Stimulated activated CD4-positive, alpha-beta T cell treated with anti-CD3 and anti-CD28 coated beads, Interleukin-1b, Interleukin-23, amount 100 ng/mL, for 1 hour (primary cell): ENCODE measurements at places on chromosomes 7 and 10.

GRCh38 chr10:103896225-103896624 lies 21.8 kb downstream of the STN1 start:
- DNase-seq = no peak

- no peak for DNase-seq
Observed at GRCh38 chr10:47452495-47453140, 31.3 kb downstream of the ANXA8 start.

- no peak for DNase-seq
Observed at GRCh38 chr7:151366880-151367222, 25.2 kb downstream of the NUB1 start.

DNA sequence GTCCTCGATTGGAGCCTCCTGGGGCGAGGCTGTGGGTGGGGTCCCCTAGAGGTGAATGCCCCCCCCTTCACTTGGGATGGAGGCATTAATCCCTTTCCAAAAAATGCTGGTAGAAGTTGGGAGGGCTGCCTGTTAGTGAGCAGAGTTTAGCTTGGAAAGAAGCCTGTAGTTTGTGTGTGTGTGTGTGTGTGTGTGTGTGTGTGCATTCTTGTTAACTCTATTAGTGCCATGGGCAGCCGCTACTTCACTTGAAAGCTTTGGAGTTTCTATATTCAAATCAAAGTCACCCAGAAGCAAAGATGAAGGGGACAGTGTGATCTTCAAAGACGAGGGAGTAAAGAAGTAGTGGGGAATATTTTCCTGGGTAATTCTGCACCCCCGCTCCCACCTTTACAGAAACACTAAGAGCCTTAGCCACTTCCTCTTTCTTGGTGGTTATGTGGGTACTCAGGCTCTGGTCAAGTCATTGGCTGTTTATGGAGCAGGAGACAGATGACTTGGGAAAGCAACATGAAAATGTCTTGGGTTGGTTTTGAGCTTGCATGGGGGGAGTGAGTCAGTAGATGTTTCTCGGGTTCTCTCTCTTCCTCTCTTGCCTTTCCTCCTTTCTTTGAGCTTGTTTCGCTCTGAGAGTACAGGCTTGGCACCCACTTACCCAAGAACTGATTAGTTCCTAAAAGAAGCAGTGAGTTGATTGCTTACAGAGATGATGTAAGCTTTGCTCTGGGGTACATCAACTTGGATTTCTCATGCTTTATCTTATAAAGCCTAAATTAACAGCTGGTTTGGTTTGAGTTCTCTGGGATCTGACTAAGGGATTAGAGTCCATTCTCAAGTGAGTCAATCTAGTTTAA lies 35.9 kb downstream of the TCF7L2 start:
- DNase-seq = no peak

DNA sequence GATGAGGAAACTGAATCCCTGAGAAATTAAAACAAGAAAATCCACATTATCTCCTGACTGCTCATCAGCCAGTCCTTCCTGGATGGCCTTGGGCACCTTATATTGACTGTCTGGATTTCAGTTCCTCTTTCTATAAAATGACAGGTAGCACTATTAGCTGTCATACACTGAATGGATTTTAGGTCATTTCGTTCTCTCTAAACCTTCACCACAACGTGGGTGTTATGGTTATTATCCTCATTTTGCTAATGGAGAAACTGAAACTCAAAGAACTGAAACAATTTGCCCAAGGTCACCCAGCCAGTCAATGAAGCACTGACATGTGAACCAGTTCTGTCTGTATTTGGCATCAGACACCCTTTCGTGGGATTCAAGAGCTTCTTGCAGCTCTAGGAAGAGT lies 193.8 kb downstream of the CYP26A1 start:
- DNase-seq = no peak

DNA sequence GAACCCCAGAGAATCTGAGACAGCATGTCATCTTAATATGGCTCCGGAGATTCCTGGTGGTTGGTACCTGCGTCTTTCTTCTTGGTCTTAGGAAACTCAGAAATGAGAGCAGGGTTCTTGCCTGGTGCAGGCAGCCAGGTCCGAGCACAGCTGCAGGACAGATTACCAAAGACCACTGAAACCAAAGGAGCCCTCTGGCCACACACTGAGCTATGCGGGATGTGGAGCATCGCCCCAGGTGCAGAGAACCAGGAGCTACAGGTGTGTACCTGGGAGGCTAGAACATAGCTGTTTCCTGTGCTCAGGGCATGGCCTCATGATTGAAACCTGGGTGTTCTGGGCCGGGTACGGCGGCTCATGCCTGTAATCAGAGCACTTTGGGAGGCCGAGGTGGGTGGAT lies 635.4 kb downstream of the CALN1 start:
- no peak for DNase-seq

- no peak for DNase-seq
Observed at GRCh38 chr7:37901236-37901827, 15.3 kb downstream of the SFRP4 start.

DNA sequence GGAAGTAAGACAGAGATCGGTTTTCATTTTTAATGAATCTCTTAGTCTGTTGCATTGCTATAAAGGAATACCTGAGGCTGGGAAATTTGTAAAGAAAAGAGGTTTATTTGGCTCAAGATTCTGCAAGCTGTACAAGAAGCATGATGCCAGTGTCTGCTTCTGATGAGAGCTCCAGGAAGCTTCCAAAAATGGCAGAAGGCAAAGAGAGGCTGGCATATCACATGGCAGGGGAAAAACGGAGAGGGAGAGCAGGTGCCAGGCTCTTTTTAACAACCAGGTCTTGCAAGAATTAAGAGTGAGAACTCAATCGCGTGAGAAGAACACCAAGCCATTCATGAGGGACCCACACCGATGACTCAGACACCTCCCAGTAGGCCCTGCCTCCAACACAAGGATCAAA lies 125.0 kb upstream of the THSD7A start:
- DNase-seq = no peak

DNA sequence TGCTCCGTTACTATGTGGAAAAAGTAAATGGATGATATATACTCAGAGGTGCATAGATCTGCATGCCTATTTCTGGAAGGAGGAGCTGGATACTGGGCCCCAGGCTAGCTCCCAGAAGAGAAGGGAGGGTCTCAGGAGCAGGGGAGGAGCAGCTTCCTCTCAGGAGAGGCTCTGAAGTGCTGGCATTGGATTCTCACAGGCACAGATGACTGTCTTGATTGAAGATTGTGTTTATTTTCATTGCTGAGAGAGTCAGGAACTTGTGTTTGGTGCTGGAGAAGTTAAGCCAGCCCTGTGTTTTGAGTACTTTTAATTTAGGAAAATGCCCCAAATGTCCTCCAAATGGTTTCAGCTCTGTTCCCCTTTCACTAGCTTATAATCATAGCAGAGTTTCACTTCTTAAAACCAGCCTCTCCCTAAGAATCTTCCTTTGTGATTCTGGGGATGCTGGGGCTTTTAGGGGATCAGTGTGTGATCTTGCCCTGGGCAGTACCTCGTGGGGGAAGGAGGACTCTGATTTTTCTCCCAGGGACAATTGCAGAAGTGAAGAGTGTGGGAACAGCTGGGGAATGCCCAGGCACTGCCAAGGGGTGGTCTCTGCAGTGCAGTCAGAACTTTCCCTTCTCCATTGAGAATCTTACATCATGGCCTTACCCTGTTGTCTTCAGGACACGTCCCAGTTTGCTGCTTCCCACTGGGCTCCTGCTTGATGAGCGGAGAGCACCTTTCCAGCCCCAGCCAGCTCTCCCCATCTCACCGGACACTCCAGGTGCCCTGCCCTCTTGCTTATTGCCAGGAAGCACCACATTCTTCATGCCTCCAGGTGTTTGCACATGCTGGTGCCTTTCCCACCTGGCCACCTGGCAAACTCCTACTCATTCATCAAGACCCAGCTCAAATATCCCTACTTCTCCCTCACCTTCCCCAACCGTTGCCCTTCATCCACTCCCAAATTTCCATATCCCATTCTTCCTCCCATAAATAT lies 102.8 kb downstream of the ARHGAP22 start:
- DNase-seq = no peak

- no peak for DNase-seq
Observed at GRCh38 chr10:116705498-116705897, 36.9 kb downstream of the HSPA12A start.
